Kidney capillary endothelial cell (primary cell): ENCODE measurements at places on chromosomes 2 and 18.

DNA sequence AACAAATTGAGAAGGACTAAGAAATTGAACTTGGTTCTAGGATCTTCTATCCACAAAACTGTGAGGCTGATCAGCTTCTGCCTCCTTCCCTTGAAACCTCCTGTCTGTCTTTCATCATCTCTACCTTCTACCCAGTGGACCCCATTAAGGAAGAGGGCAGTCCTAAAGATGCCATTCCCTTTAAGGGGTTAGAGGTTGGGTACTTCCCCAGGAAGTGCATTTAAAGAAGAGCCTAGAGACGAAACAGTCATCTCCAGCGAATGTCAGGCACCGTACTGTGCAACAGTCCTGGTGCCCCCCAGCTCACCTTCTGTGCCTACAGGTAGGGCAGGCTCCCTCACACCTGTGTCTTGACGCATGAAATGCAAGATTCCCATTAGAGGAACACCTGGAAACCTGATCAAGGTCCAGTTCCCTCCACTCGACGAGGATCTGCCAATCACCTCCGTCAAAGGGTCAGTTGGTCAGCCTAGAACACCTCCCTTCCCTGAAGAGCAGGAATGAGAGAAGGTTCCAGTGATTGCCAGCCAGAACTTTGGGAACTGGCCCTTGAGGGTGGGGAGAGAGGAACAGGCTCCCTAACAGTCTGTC lies 20.9 kb downstream of the LOXHD1 start:
- DNase-seq = no peak

- DNase-seq = no peak
These were observed 105.0 kb downstream of the B3GNT2 start for GRCh38 chr2:62300925-62301324.

- DNase-seq = no peak
These were observed 190.0 kb downstream of the CYRIA start for GRCh38 chr2:16475586-16475985.

- DNase-seq = no peak
These were observed 10.5 kb downstream of the ATG16L1 start for GRCh38 chr2:233261819-233262555.

DNA sequence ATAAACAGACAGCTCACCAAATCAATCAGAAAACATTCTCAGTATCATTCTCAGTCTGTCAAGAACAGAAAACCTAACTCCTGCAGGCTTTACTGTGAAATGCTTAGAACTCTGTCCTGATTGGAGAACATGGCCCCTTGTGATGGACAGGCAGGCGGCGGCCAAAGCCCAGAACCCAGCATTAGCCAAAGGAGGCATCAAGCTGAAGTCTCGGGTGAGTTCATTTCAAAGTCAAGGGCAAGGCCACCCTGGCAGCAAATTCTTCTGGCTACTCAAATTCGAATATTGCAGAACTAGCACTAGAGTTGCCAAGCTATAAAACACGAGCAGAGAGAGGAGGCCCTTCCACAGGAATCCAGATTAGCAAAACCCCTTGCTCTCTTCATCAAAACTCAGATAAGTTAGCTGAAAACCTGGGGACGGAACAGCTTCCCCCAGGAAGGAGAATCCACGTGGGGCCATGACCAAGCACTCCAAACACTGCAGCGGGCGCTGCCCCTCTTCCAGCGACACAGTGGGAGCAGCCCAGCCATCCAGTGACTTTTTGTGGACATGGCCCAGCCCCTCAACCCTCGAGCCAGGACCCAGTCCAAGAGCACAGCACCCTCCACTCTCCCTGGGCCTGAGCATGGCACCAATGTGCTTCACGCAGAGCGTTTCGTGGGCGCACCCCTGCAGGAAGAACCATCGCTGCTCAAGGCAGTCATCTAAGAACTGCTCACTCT lies 98.6 kb downstream of the HDAC4 start:
- no peak for DNase-seq

DNA sequence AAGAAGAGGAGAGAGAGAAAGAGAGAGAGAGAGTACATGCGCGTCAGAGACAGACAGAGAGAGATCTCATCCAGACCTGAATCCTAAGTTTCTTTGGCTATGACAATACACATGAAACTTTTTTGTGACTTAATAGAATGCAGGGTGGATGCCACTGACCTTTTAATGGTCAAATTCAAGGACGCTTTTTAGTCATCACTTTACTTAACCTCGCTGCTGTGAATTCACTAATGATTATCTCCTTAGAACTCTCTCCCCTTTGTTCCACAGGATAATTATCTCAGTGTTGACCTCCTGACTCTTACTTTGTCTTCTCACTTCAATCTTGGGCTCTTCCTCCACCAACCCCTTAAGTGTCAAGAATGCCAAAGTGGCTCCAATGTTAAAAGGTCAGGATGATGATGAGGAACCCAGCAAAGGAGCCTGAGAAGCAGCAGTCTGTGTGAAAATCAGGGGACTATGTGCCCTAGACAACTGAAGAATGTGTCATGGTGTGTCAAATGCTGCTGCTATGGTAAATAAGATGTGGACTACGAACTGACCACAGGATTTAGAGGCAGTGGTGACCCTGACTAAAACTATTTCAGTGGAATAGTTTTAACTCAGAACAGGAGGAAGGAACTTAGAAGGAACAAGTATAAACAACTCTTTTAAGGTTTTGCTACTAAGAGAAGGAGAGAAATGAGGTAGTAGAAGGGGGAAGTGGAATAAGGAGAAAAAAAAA lies 382.1 kb downstream of the ZEB2 start:
- DNase-seq = no peak

GRCh38 chr2:80001701-80002101 lies 302.9 kb downstream of the LRRTM1 start:
- DNase-seq = no peak

DNA sequence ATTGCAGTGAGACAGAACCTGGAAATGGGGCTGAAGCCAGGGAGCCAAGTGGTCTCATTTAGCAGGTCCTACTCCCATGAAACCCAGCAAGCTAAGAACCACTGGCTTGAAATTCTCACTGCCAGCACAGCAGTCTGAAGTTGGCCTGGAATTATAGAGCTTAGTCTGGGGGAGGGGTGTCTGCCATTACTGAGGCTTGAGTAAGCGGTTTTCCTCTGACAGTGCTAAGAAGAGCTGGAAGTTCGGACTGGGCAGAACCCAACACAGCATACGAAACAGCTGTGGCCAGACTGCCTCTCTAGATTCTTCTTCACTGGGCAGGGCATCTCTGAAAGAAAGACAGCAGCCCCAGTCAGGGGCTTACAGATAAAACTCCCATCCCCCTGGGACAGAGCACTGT lies 305.7 kb upstream of the SETBP1 start:
- DNase-seq = no peak

DNA sequence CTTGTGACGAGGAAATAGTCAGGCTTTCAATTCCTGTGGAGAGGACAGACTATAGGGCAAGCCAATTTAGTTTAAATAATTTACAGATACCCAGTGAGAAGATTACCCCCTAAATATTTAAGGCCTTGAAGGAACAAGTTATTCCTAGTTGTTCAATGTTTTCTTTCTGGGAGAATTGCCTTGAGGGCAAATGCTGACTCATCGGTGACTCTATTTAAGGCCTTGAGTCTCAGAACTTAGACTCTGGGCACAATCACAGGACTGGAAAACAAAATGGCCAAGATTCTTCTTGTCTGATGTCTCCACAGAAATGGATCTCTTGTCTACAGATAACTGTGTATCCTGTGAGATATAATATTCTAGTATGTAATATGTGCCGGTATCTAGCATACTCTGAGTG lies 467.1 kb downstream of the SUCLG1 start:
- DNase-seq = no peak

DNA sequence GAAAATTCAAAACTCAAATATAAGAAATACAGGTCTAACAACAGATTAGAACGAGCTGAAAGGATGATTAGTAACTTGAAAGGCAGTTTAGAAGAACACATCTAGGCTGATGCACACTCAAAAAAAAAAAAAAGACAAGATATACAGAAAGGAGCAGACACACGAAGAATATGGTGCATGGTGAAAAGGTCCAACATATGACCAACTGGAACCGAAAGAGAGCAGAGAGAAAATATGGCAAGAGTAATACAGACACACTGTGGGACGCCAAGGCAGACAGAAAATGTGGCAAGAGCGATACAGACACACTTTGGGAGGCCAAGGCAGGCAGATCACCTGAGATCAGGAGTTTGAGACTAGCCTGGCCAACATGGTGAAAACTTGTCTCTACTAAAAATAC lies 39.8 kb downstream of the NDUFA10 start:
- no peak for DNase-seq

DNA sequence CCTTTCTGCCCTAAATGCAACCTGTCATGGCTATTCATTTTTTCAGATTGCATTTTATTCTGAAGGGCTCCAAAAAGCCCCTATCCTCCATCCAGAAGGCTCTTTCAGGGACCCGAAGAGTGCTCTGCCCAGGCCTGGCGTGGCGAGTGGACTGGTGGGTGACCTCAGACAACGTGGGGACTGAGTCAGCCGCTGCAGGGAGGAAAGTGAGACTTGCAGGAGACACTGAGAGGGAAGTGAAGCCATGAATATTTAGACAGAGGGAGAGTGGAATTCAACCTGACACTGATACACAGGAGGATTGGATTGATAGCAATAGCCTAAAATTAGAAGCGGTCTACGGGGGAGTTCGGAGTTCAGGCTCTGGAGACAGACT lies 63.6 kb upstream of the SIX2 start:
- DNase-seq = no peak

GRCh38 chr2:211903961-211904360 lies 634.6 kb downstream of the ERBB4 start:
- no peak for DNase-seq

DNA sequence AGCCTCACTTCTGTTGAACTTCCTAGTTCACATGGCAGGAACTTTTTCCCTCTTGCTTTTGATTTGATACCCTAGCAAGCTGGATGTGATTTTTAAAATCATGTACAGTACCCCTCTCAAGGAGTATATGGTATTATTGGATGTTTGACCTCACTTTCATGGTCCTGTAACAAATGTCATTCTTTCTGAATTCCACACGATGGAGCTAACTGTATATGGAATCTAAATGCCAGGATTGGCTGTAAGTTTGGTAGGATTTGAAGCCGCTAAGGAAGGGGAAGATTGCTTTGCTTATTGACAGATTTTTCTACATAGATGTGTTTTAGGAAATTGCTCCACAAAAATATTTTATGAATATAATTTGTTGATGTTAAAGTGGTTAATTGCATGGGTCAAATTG lies 18.3 kb downstream of the MAIP1 start:
- peak; percentile 62 for DNase-seq

GRCh38 chr2:95289253-95289652 lies 7.9 kb upstream of the KCNIP3 start:
- DNase-seq = no peak
